Stimulated activated CD8-positive, alpha-beta memory T cell treated with anti-CD3 and anti-CD28 coated beads, Interleukin-15, amount 100 ng/mL, for 48 hours (primary cell): ENCODE measurements at places on chromosomes 1 and 21.

DNA sequence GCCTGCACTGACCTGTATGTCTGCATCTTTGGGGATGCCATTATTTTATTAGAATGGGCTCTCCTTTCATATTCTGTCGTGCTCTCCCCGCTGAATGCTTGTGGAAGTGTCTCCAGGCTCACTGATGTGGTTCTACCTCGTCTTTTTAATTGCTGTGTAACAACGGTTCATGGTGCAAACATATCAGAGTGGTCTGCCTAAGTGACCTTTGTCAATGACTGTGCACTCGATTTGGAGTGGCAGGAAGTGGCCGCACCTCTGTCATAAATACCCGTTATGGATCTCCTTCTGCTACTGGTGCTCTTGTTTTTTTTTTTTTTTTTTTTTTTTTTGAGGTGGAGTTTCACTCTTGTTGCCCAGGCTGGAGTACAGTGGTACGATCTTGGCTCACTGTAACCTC lies 38.3 kb downstream of the SPSB1 start:
- no peak for DNase-seq

- DNase-seq = no peak
Measured at GRCh38 chr1:34478515-34479076, 276.3 kb upstream of the GJB5 start.

DNA sequence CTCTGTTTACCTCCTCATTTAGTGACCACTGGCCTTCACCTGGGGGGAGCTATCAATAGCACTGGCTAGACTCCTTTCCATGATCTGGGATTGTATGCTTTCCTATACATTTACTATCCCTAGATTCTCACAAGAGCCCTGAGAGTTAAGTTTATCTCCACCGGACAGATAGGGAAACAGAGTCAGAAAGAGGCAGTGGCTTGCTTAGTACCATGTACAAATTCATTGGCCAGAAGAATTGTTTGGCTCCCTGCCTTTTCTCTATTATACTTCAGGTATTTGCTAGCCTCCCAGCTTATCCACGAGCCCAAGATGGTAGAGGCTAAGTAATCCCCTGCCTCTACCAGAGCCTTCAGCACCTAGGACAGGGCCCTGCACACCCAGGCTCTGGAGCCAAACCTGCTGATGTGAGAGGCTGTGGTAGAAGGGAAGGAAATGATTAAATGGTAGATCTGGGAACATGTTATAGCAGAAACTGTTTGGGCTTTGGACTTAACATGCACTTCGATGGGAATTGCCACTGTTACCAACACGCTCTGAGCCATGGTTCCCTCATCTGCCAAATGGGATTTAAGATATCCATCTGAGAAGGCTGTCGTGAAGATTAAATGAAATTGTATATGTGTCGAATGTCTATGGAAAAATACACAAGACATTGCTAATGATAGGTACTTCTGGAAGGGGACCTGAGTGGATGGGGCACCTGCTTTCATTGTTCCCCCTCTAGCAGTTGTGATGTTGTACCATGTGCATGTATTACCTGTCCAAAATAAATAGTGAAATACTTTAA lies 3.1 kb upstream of the BLACAT1 start:
- DNase-seq = no peak

DNA sequence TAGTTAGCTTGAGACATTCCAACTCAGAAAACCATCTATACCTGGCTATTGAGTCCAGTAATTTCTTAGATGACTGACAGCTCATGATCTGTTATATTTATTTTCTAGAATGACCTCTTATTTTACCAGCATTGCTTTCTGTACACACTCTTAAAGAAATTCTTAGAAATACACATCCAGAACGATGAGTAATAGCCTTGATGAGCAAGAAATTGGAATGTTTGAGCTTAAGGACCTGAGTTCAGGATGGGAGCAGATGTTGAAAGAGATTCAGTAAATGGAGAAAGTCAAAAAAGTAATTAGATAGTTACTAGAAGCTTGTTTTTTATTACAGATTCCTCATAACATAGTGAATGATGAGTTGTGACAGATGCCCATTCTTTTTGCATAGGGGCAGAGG lies 11.7 kb downstream of the PYHIN1 start:
- no peak for DNase-seq

DNA sequence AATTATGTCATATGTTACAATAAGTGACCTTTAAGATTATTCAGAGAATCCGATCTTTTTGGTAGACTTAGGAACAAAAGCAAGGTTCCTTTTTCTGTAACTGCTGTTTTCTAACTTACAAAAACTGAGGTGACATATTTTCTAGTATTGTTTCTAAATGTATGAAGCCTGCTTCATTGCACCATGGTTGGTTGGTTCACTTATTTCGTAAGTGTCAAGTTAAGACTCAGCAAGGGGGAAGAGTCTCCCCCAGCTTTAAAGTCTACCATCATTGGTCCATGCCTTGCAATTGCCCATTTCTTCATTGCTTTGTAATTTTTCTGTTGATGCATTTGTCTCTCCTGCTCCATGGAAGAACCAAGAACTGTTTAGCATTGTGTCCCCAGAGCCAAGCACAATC lies 136.9 kb downstream of the DISC1 start:
- no peak for DNase-seq
